Posterior vena cava (tissue), 2 donors: ENCODE measurements at places on chromosomes 16 and 17. TPM values are rescaled to one million over a fixed set of nuclear protein-coding genes. Genes with fewer than 3 reads are reported as not detected.

Gene SECTM1
- 14.5 TPM for total RNA-seq

Gene AKAP1
- total RNA-seq = 57.8 TPM

Gene SHCBP1
- total RNA-seq = 2.5 TPM

Gene FAM83G
- total RNA-seq = 10.9 TPM

Gene CRAMP1
- 12.1 TPM for total RNA-seq

Gene NKD1
- total RNA-seq = 25.7 TPM

Gene FGF11
- 3.8 TPM for total RNA-seq

Gene ELMO3
- total RNA-seq = 1.2 TPM

Gene MT1G
- total RNA-seq = 26.7 TPM

Gene KARS1
- total RNA-seq = 67.6 TPM

Gene CSH2
- not detected for total RNA-seq

Gene CCP110
- 16.1 TPM for total RNA-seq

Gene KRT25
- total RNA-seq = not detected

Gene RNF222
- total RNA-seq = not detected

Gene CDR2L
- 17.4 TPM for total RNA-seq

Gene MMP2
- total RNA-seq = 826 TPM

Gene RHBDF1
- total RNA-seq = 39.7 TPM

Gene MPO
- total RNA-seq = 0.86 TPM

Gene ACAP1
- total RNA-seq = 11.9 TPM

Gene CLEC18A
- 0.43 TPM for total RNA-seq

Gene GALR2
- not detected for total RNA-seq

Gene FA2H
- not detected for total RNA-seq

Gene WSCD1
- total RNA-seq = 4.2 TPM

Gene PRKCB
- total RNA-seq = 17.5 TPM

Gene EPN3
- total RNA-seq = not detected

Gene APOH
- 0.56 TPM for total RNA-seq

Gene RILP
- 13.0 TPM for total RNA-seq
